Muscle of arm (tissue), 14 donors: ENCODE measurements at places on chromosomes 11 and 22.

- DNase-seq, result no peak
Measured at GRCh38 chr22:24178502-24179440, 2.5 kb upstream of the SUSD2 start.

DNA sequence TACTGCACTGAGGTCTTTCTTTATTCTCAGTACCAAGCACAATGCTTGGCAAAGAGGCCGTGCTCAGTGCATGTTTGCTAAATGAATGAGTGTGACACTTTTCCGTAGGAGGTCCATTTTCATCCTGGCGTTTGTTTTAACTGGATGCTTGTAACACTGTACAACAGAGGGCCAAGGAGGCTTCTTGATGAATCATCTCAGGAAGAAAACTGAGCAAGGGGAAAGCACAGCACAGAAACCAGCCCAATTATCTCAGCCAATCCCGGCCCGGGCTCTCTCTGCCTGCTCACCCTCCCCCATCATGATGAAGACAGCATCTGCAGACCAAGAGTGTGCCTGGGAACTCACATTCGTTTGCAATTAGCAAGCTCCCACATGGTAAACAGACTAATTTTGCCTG lies 570.3 kb downstream of the OPCML start:
- DNase-seq, result no peak

DNA sequence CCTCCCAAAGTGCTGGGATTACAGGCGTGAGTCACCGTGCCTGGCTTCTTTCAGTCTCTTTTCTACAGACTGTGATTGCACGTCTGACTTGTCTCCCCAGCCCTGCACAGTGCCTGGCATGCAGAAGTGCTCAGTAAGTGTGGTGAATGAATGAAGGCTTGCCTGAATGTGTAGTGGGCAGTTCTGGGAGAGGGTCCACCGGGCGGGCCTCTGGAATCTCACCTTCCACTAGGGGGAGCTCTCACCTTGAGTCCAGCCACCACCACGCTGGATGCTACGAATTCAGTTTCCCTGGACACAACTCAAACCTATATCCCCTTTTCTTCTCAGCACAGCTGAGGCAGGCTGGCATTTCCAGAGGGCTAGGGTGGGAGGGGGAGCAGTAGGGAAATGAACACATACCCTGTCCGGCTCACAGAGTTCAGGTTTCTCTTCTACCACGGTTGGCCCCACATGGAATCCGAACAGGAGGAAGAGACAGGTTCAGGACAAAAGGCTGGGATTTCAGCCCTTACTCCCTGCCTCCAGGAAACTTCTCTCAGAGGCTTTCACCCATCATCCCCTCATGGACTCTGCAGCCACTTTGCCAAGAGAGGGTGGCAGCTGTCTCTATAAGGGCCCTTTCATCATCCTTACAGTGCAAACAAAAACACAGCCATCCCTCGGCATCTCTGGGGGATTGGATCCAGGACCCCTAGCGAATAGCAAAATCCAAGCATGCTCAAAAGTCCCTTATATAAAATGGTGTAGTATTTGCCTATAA lies 86.8 kb downstream of the NECTIN1 start:
- no peak for DNase-seq

GRCh38 chr22:22408731-22409696 lies 99.5 kb downstream of the ZNF280B start:
- no peak for DNase-seq

DNA sequence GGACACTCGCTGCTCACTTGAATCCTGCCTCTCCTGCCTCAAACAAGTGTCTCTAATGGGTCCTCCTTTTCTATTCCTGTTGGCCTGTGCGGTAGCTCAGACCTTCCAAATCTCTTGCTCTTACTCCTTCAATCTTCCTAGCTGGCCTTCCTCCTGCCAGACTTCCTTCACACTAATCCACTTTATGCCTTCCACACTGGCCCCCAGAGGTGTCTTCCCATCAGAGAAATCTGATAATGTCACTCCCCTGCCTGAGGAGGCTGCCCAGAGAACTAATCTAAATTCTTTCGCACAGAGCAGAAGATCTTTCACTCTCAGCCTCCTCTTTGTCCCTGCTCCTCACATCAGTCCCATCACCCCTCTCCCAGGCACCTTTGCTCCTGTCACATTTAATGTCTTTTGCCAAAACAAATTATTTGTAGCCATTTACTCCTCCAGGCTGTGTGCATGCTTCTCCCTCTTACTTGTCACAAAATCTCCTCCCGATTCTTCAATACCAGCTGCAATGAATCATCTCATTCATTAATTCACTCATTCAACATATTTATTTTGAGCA lies 175.7 kb downstream of the MAML2 start:
- no peak for DNase-seq

GRCh38 chr11:2958251-2958650 lies 29.0 kb upstream of the PHLDA2 start:
- no peak for DNase-seq

GRCh38 chr11:94398101-94398500 lies 3.1 kb downstream of the GPR83 start:
- no peak for DNase-seq

DNA sequence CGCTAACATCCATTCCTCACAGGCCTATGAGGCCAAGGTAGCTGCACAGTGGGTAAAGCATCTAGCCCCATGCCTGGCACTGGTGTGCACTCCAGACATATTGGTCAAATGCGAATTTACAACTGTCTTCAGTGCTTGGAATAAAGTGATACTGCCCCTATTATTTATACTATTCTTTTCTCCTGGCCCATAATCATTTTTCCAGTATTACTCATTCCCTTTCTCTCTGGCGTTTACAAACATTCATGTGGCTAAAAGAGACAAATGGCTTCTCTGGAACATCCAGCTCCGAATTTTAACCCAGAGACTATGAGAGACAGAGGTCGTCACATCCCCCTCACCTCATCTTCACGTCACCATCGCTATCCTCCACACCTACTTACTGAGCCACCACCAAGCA lies 87.2 kb upstream of the PITPNB start:
- no peak for DNase-seq

- DNase-seq, result no peak
Measured at GRCh38 chr22:33112580-33112979, 54.4 kb upstream of the SYN3 start.

DNA sequence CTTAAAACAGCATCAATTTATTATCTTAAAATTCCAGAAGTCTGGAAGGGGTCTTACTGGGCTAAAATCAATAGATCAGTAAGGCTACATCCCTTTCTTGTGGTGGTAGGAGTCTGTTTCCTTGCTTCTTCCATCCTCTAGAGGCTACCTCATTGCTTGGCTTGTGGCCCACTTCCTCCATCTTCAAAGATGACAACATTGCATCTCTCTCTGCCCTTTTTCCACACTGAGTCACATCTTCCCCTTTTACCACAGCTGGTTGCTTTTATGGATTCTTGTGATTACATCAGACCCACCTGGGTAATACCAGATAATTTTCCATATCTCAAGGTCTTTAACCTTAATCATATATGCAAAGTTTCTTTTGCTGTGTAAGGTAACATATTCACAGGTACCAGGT lies 60.9 kb downstream of the GRIA4 start:
- no peak for DNase-seq

- DNase-seq, result no peak
Measured at GRCh38 chr22:42432020-42432596, at the start of gene NFAM1. TSS of gene NFAM1 (minus strand) at chr22:42432403. CDS start at chr22:42432357, 46 bp downstream.

- DNase-seq, result no peak
Measured at GRCh38 chr22:41911001-41911611, 3.8 kb downstream of the SHISA8 start.

DNA sequence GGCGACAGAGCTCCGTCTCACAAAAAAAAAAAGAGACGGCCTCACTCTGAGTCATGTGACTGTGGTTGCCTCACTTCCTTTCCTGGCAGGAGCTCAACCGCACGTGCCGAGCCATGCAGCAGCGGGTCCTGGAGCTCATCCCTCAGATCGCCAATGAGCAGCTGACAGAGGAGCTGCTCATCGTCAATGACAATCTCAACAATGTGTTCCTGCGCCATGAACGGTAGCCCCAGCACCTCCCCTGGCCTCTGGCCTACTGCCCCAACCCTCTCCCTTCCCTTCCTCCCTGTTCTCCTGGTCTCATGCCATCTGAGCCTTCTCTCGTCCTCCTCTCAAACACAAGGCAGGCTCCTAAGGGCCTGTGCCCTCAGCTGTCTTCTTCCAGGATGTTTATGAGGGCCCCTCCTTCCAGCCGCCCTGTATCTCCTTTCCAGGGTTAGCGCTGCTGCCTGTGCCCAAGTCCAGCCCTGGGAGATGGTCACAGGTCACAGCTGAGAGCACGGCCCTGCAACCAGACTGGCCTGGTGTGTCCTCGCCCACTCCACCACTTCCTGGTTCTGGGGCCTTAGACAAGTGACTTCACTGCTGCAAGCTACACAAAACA lies 30.7 kb downstream of the TOM1 start:
- peak; percentile 53 for DNase-seq

DNA sequence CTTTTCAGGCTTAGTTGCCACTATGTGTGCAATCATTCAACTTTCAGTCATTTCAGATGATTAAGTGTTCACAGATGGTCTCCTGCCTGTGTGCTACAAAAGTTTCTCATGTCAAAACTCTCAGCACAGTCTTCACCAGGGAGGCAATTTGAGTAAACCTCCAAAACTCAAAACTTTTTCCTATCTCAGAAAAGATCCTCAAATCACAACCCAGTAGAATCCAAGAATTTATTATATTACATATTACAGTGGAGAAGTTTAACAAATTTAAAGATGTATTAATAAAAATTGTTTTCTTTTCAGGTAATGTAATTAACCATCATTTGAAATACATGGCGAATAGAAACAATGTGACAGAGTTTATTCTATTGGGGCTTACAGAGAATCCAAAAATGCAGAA lies at the start of gene OR4C13:
OR4C13 (plus strand) TSS at position 301 of the 400 bp plus-strand sequence; CDS start at position 333, 32 bp downstream.
- no peak for DNase-seq
